HepG2 (cell line): ENCODE measurements at places on chromosomes 2 and 18. TPM values are rescaled to one million over a fixed set of nuclear protein-coding genes. Genes with fewer than 3 reads are reported as not detected.

The EMILIN1 gene
- total RNA-seq, result 4.0 and 9.7 TPM in 2 replicates

The C2orf66 gene
- total RNA-seq, result not detected in 2 replicates

The FER1L5 gene
- total RNA-seq, result 0.02 TPM in 1 of 2 replicates, not detected in the other

The SLC23A3 gene
- total RNA-seq, result 0.38 TPM in 1 of 2 replicates, not detected in the other

The ZBTB7C gene
- total RNA-seq, result 0.04 TPM in 1 of 2 replicates, not detected in the other

The STARD6 gene
- total RNA-seq, result not detected in 2 replicates

The SPEG gene
- total RNA-seq, result 0.18 TPM in 1 of 2 replicates, not detected in the other

The IL36A gene
- not detected in 2 replicates for total RNA-seq

The RAD51AP2 gene
- 0.07 and 0.11 TPM in 2 replicates for total RNA-seq

The OXER1 gene
- total RNA-seq, result 6.5 and 8.0 TPM in 2 replicates

The ST8SIA5 gene
- total RNA-seq, result 0.07 and 0.08 TPM in 2 replicates

The CCDC141 gene
- not detected in 2 replicates for total RNA-seq

The CPO gene
- not detected in 2 replicates for total RNA-seq

The RPE gene
- 107 and 166 TPM in 2 replicates for total RNA-seq

The ITPRIPL1 gene
- 8.7 and 11.7 TPM in 2 replicates for total RNA-seq

The DGUOK gene
- 105 and 130 TPM in 2 replicates for total RNA-seq

The LRRTM1 gene
- not detected in 2 replicates for total RNA-seq

The BCL2 gene
- 0.42 and 0.53 TPM in 2 replicates for total RNA-seq

The SGPP2 gene
- not detected in 2 replicates for total RNA-seq

The CDH19 gene
- total RNA-seq, result not detected in 2 replicates
